ENCODE measurements at places on chromosomes 3 and 15.

DNA sequence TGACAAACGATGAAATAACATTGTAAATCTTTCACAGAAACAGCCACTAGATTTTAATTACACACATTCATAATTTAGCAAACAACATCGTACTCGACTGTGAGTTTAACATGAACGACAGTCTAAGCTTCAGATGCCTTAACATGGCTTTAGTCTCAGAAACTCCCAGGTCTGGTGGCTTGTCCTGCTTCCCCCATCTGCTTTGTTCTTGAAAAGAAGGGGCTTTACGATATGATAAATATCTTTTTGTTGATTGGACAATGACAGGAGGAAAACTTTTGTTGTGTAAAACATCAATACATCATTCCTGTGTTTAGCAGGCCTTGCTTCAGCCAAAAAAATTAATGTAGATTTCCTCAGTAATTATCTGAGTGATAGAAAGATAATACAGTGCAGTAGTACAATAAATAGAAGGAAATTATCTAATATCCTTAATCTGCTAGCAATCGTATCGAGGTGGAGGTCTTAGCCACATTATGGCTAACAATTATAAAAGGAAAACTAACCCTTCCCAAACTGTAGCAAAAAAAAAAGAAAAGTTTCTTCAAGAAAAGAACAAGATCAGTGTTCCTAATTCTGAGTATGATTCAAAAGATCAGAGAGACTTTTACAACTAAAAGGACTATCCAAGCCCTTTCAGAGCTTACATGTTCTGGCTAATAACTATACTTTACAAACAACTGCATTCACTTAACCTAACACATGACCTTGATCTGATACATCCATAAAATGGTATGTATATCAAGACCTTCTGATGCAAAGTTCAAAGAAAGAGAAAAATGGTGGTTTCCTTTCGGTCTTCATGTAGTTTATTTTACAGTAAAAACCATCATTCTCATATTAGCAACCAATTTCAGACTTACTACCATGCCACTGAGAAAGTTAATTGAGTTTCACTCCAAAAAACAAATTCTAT lies 535.7 kb downstream of the FOXP1 start:
- no peak for DNase-seq

DNA sequence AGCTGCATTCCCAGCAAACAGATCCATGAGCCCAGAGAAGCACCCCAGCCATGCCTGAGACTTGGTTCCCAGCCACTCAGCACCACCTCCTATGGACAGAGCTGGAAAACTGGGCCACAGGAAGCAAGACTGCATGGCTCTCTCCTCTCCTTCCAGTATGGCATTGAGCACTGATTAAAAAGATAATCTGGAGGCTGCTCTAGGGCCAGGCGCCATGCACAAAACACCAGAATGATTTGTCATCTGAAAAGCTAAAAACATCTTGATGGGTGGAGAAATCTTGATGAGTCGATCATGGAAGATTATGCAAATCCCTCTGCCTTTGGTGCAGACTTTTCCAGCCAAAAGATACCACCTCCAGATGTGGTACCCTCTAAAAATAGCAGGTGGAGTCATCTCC lies 62.7 kb upstream of the MRPS22 start:
- no peak for DNase-seq

- no peak for DNase-seq
These were observed 187.2 kb downstream of the RORA start for GRCh38 chr15:61041886-61042285.

DNA sequence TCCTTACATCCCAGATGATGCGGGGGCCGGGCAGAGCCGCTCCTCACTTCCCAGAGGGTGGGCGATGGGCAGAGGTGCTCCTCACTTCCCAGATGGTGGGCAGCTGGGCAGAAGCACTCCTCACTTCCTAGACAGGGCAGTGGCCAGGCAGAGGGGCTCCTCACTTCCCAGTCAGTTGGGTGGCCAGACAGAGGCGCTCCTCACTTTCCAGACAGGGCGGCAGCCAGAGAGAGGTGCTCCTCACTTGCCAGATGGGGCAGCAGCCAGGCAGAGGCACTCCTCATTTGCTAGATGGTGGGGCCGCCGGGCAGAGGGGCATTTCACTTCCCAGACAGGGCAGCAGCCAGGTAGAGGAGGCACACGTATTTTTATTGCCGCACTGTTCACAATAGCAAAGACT lies 622.0 kb upstream of the KCNMB2 start:
- DNase-seq: no peak

DNA sequence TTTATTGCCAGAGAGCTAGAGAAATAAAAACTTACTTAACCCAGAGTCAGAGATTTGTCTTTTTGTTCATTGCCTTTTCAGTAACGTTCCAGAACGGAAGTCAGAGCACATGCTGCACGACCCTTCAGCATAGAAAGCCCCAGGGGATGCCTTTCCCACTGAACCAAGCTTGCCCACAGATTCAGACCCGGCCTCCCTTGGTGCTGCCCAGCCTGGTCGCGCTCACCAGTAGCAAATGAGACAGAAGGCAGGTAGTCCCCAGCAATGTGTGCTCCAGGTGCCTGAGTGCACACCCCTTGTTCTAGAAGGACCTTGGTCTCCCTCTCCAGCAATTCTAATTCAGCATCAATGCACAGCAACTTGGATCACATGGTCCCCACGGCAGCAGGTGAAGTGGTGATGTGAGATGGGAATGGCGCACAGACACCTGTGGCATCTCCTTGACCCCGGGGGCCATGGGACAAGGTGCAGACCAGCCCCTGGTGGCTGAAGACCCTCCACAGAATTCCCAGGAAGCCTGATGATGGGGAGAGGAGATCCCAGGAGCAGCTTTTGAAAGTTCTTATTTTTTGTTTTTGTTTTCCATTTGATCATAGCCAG lies 91.8 kb upstream of the IQSEC1 start:
- no peak for DNase-seq

DNA sequence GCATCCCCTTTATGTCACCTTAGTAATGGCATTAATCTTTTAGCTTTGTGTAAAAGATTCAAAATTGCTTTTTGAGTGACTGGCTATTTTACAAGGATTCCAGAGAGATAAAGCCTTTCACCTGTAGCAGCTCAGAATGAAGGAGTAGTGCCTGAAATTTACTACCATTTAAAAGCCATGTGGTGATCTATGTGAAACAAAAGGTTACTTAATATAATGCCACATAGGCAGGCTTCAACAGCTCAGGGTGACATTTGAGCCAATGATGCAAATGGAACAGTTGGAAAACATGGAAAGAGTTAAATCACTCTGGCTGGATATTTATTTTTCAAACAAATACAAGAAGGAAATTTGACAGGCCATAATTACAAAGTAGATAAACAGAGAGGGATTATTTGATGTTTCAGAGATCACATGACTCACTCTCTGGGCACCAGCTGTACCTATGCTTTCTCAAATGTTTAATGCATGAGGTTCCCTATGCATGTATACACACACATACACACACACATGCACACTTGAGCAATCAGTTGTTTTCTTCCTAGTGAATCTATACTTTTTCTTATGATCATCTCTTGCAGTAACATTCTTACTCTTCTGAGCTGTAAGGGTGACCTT lies 171.5 kb downstream of the ZMAT3 start:
- no peak for DNase-seq

GRCh38 chr3:175149675-175150074 lies 290.5 kb downstream of the NAALADL2 start:
- DNase-seq: no peak

GRCh38 chr3:133691273-133692107 lies 29.7 kb upstream of the TOPBP1 start:
- no peak for DNase-seq

GRCh38 chr3:143311096-143311495 lies 191.5 kb downstream of the CHST2 start:
- no peak for DNase-seq

All from stimulated activated CD8-positive, alpha-beta memory T cell treated with anti-CD3 and anti-CD28 coated beads, Interleukin-7, amount 100 ng/mL, for 1 hour (primary cell).